ENCODE measurements at places on chromosomes 13 and 19.

DNA sequence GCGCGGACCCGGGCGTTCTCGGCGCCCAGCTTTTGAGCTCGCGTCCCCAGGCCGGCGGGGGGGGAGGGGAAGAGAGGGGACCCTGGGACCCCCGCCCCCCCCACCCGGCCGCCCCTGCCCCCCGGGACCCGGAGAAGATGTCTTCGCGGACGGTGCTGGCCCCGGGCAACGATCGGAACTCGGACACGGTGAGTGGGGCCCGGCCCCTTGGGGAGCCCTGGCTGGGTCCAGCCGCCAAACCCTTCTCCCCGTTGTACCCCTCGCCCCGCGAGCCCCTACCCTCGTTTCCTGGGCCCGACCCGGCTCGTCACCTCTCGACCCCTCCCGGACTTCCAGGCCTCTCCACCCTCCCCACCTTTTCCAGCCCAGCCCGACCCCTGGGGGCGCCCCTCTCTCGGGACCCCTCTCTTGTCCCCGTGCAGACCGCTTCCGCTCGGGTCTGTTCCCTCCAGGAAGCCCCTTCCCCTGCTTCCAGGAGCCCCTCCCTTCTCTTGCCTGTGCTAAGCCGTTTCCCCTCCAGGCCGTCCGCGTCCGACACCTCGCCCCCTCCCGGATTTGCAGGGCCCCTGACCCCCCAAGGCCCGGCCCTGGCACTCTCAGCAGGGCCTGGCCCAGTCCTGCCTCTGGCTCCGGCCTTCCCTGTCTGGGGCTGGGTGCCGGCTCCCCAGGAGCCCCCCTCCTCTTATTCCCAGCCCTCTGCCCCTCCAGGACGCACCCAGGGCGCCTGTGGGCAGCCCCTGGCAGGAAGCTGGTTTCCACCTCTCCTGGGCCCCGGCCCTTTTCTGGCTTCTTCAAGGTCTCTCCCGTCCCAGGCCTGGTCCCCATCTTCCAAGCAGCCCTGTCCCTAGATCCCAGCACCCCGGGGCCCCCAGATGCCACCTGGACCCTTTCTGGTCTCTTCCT is 632 bp downstream of the MARK4 start:
- peak overlapping the region; percentile 66 for H3K27ac ChIP-seq
- H3K36me3 ChIP-seq: no peaks in the 10 kb centered on the region
- peak; percentile 59 for DNase-seq

DNA sequence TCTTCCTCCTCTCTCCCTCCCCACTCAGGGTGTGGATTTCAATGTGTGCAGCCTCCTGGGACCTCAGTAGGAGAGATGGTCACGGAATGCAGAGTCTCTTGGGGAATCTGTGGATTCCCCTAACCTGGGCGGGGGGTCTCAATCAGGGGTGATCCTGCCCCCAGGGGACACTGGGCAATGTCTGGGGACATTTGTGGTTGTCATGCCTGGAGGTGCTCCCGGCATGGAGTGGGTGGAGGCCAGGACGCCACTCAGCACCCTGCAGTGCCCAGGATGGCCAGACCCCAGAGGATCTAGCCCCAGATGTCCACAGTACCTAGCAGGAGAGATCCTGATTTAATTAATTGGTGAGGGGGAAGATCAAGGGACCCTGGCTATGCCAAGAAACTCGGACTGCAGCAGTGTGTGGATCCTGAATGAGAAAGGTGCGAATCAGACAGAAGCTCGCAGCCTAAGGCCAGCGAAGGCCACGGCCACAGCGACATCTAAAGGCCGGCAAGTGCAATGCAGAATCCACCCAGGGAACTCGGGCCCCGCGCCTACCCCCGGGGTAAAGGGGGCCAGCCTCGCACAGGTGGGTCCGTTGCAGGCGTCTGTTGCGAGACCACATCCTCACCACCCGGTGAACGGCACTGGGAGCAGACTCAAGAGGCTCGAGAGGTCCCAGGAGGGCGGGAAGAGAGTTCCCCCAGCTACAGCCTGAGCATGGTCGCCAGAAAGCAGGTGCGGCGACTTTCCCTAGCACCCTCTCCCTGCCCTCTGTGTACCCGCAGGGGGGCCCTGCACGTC is 88.8 kb downstream of the GNG7 start:
- peak; percentile 64 for DNase-seq
- no peaks in the 10 kb centered on the region for H3K4me1 ChIP-seq
- no peak overlapping the region for H3K27ac ChIP-seq
- H3K4me3 ChIP-seq: no peak overlapping the region
- no peaks in the 10 kb centered on the region for H3K27me3 ChIP-seq

- H3K36me3 ChIP-seq: no peaks in the 10 kb centered on the region
- H3K4me1 ChIP-seq: peaks cover 62% of the 10 kb centered on the region
- no peaks in the 10 kb centered on the region for H3K27me3 ChIP-seq
- H3K4me3 ChIP-seq: peak overlapping the region; percentile 39
- no peak for DNase-seq
These were observed 38.5 kb downstream of the TBC1D4 start for GRCh38 chr13:75443356-75443958.

- H3K4me3 ChIP-seq: no peak overlapping the region
These were observed 293.6 kb downstream of the DNAJC15 start for GRCh38 chr13:43316946-43317353.

- H3K4me1 ChIP-seq: peaks cover 43% of the 10 kb centered on the region
- H3K27me3 ChIP-seq: no peaks in the 10 kb centered on the region
- H3K4me3 ChIP-seq: peak overlapping the region; percentile 32
- H3K27ac ChIP-seq: peak overlapping the region; percentile 65
These were observed 4.6 kb downstream of the PPP5C start for GRCh38 chr19:46351241-46352041.

GRCh38 chr19:35454663-35455062 is 6.6 kb downstream of the FFAR2 start:
- H3K27me3 ChIP-seq: no peaks in the 10 kb centered on the region
- H3K4me3 ChIP-seq: no peak overlapping the region
- no peaks in the 10 kb centered on the region for H3K36me3 ChIP-seq
- no peak for DNase-seq
- peaks cover 5% of the 10 kb centered on the region for H3K4me1 ChIP-seq

DNA sequence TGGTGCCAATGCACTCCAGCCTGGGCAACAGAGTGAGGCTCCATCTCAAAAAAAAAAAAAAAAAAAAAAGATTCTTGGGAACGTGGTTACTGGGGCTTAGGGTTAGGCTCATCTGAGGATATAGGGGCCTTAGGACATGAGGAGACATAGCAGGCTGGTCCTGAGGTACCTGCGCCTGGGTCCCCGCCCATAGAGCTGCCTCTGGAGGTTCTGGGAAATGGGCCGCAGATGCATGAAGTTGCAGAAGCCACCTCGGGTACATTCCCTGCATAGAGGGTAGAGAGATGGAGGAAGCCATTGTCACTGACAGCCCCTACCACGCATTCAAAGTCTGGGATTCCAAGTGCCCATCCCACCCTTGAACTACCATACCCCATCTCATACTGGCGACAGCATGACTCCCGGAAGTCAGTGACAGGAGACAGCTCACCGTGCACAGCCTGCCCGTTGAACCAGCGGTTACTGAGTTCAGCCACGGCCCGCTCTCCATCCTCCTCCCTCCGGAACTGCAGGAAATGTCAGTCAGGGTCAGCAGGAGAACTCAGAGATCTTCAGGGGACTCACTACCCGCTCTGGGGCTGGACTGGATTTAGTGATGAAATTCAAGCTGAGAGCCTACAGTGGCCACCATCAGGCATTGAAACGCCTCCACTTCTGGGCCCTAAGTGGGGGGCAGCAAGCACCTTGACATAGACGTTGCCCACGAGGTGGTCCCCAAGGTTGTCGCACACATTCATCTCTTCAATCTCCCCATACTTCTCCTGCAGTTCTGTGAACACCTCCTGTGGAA is 1.4 kb downstream of the U2AF1L4 start:
- no peak for DNase-seq
- peak overlapping the region; percentile 100 for H3K27ac ChIP-seq
- no peaks in the 10 kb centered on the region for H3K27me3 ChIP-seq

DNA sequence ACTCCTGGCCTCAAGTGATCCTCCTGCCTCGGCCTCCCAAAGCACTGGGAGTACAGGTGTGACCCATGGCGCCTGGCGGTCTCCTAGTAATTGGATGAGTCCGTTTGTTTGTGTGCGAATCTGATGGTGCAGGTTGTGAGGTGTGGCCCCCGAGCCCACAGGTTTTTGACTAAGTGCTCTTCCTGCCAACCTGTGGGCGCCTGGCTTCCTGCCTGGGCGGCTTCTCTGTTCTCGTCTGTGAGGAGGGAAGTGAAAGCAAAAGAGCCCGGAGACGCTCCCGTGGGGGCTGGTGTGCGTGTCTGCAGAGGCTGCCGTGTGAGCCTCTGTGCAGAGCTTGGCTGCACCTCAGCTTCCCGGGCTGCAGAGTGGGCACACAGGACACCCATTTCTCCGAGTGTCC is 10.0 kb downstream of the ARHGAP45 start:
- no peaks in the 10 kb centered on the region for H3K4me1 ChIP-seq
- H3K27me3 ChIP-seq: peaks cover 4% of the 10 kb centered on the region
- H3K4me3 ChIP-seq: no peak overlapping the region
- no peak overlapping the region for H3K27ac ChIP-seq
- no peaks in the 10 kb centered on the region for H3K36me3 ChIP-seq

GRCh38 chr13:42875475-42876269 is 94.3 kb downstream of the FAM216B start:
- no peaks in the 10 kb centered on the region for H3K36me3 ChIP-seq
- no peak for DNase-seq
- no peak overlapping the region for H3K4me3 ChIP-seq
- no peak overlapping the region for H3K27ac ChIP-seq
- no peaks in the 10 kb centered on the region for H3K4me1 ChIP-seq

GRCh38 chr19:8323781-8324185 is 2.5 kb downstream of the RPS28 start:
- H3K4me3 ChIP-seq: peak overlapping the region; percentile 99
- peaks cover 33% of the 10 kb centered on the region for H3K4me1 ChIP-seq
- H3K27me3 ChIP-seq: no peaks in the 10 kb centered on the region
- DNase-seq: peak; percentile 15
- H3K36me3 ChIP-seq: no peaks in the 10 kb centered on the region
- H3K27ac ChIP-seq: no peak overlapping the region

GRCh38 chr13:46354156-46355087 is 32.6 kb downstream of the RUBCNL start:
- no peak for DNase-seq
- no peak overlapping the region for H3K27ac ChIP-seq
- H3K4me1 ChIP-seq: no peaks in the 10 kb centered on the region
- H3K4me3 ChIP-seq: no peak overlapping the region
- H3K27me3 ChIP-seq: no peaks in the 10 kb centered on the region

DNA sequence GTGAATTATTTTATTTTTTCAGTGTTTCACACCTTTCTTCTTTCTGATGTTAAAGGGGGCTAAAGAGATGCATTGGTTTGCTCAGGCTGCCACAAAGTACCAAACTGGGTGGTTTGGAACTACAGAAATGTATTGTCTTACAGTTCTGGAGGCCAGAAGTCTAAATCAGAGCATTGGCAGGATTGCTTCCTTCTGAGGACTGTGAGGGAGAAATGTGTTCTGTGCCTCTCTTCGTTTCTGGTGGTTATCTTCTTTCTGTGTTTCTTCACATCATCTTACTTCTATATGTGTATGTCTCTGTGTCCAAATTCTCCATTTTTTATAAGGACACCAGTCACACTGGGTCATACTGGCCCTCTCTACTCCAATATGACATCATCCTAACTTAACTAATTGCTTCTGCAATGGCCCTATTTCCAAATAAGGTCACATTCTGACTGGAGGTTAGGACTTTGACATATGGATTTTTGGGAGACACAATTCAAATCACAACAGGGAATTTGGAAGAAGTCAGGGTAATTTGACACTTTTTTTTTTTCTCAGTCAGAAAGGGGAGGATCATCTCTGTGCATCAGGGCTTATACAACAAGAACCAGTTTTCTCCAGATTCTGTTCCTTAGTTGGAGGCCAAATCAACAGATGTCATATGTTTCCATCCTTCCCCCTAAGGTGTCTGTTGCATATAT is 188.2 kb downstream of the KCNRG start:
- H3K36me3 ChIP-seq: no peaks in the 10 kb centered on the region
- no peak for DNase-seq
- H3K27me3 ChIP-seq: no peaks in the 10 kb centered on the region
- H3K4me3 ChIP-seq: no peak overlapping the region

DNA sequence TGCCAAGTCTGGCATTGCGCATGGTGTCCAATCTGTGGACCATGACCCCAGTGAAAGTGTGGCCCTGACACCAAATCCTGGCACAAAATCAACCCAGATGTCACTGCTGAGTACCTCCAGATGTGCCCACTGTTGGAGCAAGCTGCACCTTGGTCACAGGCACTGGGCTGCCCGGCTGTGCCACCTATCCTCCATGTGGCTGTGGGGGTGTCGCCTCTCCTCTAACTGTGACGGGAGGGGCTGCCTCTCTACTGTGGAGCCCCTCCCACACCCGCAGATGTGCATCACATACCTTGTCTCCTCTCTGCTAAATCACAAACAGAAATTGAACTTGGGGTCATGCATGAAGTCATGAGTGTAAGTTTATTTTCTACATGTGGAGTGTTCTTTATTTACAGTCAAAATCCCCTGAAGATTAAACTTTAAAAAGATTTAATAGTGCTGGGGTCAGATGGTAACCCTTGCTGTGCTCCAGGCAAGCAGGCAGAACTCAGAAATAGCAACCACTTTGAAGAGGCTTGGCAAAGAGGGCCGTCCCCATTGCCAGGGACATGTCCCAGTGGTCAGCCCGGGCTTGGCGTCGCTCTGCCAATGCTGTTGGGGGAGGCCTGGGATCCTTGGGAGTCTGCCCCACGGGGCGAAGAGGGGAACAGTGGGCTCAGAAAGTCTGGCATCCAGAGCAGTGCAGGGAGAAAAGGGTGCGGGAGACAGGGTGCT is 46.4 kb upstream of the ZNF536 start:
- no peaks in the 10 kb centered on the region for H3K36me3 ChIP-seq
- H3K4me1 ChIP-seq: no peaks in the 10 kb centered on the region
- H3K4me3 ChIP-seq: no peak overlapping the region
- DNase-seq: no peak
- no peak overlapping the region for H3K27ac ChIP-seq
- H3K27me3 ChIP-seq: no peaks in the 10 kb centered on the region

DNA sequence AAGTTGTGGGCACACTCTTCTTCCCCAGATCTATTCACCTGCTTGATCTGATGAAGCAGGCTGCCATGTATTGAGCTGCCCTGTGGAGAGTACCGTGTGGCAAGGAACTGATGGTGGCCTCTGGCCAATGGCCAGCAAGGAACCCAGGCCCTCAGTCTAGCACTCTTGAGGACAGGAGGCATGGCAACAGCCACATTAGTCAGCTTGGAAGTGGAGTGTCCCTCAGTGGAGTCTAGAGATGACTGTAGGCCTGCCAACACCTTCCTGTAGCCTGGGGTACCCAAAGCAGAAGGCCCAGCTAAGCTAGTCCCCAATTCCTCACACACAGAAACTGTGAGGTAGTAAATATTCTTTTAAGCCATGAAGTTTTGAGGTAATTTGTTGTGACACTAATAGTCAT is 412.5 kb downstream of the DACH1 start:
- no peak for DNase-seq
- no peaks in the 10 kb centered on the region for H3K4me1 ChIP-seq
- H3K36me3 ChIP-seq: no peaks in the 10 kb centered on the region
- no peaks in the 10 kb centered on the region for H3K27me3 ChIP-seq

DNA sequence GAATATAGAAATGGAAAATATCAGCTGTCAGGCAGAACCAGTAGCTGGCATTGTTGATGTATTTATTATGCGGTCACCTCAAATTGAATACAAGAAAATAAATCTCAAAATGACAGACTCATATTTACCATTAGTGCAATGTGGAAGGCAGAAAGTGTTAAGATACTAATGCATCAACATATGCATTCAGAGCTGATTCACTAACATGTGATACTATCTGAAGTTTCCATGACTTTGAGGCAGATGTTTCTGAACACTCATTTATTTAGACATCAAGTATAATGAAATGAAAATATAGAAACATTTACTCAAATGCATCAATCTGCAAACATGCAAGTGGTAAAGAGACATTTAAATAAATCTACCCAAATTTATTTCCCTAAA is 474.2 kb upstream of the SLC10A2 start:
- no peak for DNase-seq
- H3K36me3 ChIP-seq: no peaks in the 10 kb centered on the region
- no peaks in the 10 kb centered on the region for H3K27me3 ChIP-seq
